ENCODE measurements at places on chromosomes 4 and X.
A peak's percentile ranks its signal among the peaks of the same experiment; 100 is the strongest.

DNA sequence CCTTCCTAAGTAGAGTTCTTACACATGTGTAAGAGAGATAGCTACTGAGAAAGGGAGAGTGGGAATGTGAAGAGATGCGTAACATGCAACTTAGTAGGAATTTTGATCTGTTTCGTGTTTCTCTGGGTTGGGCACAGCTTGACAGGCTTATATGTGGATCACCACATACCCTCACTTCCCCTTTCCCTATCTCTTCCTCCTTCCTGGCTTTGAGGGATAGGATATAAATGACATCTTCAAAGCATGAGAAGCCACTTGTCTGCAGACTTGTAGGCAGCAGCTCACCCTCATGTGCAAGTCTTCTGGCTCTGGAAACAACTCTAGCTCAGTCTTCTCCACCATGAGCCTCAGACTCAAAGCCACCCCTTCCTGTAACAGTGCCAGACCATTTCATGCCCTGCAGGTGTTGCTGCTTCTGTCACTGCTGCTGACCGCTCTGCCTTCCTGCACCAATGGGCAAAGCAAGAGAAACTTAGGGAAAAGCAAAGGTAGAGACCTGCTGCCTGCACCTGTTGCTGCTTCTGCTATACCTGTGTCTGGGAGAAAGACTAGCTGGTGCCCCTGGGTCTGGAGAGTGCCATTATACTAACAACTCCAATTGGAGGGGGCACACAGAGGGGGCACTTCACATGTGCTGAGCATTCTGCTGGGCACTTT, 5.4 kb upstream of the PF4V1 start:
- no peak for DNase-seq

DNA sequence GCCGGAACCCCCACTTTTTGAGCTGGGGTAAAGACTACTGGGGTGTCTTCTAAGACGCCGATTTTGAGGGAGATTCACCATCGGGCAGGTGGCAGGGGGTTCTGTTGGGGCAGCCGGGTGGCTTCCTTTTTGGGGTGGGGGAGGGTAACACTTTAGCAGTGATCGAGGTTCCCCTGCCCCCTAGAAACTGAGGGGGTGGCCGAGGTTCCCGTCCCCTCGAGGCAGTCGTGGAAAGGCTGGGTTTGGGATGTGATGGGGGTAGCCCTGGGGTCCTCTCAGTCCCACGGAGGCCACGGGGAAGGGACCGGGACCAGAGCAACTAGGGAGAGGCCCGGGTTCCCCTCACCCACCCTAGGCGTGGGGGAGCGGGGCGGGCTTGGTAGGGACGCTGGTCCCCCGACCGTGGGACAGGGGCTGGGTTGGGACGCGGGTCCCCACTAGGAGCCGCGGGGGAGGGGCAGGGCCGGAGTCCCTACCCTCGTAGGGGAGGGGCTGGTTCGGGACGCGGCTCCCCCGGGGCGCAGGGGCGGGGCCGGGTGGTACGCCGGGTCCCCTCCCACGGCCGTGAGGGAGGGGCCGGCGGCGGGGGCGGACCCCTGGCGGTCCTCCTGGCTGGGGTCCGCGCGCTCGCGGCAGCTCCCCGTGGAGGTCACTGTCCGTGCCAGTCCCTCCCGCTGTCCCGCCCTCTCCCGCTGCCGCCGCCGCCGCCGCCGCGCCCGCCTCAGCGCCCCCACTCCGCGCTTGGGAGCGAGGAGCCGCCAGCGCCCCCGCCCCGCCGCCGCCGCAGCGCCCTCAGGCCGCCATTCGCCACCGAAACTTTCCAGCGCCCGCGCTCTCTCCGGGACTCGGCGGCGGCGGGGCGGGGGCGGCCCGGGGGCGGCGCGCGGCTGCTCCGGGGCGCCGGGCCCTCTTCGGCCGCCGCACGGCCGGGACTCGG, at the start of gene TBL1X:
Gene TBL1X (plus strand): TSS at position 624 of the 937 bp plus-strand sequence. CDS start 188,529 bp downstream, outside the sequence.
- DNase-seq = peak; percentile 18

DNA sequence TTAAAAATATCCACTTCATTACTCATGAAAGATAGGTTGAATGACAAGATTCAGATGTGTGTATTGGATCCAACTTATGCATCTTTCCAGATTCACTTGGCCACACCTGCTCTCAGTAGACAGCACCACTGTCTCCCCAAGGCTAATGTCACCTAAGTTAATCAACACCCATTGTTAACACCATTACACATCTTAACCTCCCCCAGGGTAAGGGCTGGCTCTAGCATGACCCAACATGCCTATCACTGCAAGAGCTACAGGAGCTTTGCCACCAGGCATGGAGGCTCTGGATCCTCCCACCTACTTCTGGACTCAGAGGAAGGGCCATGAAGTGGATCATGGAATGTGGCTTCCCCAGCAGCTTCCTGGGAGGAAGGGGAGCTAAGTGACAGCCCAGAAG, 32.8 kb upstream of the LSM6 start:
- DNase-seq = no peak

GRCh38 chr4:175469514-175469913, 342.6 kb downstream of the GPM6A start:
- no peak for DNase-seq

GRCh38 chr4:188423039-188423438, 283.8 kb downstream of the TRIML1 start:
- DNase-seq = no peak

DNA sequence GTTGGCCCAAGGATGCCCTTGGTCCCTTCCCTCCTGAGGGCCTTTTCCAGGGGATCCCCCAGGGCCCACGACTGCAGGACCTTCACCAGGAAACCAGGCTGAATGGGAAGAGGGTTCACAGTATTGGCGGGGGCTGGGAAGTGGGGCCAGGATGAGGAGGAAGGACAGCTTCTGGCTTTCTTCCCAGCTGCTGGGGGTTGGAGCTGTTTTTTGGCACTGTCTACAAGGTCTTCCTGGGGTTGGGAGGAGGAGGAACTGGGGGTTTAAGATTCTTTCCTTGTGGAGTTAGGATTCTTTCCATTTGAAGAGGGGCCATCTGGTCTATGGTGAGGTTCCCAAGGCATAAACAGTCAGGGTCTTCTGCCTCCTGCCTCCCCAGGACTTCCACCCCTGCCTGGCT, 64.8 kb downstream of the KIF4A start:
- DNase-seq = no peak

DNA sequence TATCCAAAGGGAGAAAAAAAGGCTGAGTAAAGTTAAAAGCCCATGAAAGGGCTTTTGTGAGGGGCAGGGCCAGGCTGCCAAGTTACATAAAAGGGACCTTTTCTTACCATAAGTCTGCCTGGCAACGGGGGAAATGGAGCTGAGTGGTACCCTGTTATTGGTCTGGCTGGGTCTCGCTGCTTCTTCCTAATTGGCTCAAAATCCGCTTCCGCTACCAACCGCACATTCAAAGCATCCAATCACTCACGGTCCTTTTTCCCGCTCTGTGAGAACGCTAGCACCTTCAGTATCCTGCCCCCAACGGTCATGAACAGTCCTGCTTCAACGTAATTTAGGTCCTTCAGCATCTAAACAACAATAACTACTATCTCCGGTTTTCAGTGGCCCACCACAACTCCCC, 611 bp downstream of the TEX11 start:
- DNase-seq = no peak

DNA sequence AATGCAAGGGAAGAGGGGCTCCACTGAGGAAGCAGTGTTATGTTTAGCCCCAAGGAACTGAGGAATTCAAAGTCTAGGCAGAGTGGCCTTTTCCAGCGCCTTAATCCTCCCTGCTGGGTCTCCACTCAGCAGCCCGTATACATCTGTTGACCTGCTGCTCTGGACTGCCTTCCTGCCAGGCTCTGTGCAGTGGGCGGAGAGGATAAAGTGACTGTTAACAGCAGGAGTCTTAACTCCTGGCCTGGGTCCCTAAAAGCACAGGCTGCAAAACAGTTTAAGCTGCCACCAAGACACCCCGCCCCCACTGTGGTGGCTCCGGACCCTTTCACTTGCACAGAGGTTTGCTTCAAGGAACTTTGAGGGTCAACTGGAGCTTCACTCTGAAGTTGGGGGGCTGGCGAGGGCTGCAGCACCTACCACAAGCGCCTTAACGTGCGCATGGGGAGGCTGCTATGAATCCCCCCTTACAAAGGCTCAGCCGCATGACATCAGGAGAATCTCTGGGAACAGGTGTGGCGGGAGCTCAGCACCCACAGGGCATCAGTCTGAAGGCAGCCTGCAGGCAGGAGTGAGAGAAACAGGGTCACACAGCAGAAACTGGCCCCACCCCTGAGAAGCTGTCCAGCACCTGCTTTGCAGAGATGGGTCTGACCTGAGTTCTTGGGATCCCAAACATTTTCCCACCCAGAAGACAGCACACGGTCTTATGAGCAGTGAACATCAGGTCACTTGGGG, 358.2 kb upstream of the GATB start:
- no peak for DNase-seq

DNA sequence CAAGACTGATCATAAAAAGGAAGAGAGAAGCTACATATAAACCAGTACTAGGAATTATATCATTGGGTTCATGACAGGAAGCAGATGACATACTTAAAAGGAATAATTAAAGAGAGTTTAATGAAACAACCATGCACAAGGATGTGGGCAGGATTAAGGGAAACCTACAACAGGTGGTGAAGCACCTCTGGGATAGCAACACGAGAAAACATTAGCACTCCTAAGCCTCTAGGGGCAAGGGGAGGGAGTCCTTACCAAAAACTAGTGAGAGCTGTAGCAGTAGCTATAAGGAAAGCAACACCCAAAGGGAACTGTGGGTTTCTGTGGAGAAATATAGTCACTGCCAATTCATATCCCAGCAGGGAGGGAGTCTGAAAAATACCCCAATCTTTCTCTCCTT, 7.2 kb upstream of the THOC2 start:
- DNase-seq = no peak

GRCh38 chrX:154294791-154295574, at the start of gene TEX28:
TSS of gene TEX28 (minus strand) at chrX:154295124. CDS start at chrX:154292117, 3,007 bp downstream.
- no peak for DNase-seq

DNA sequence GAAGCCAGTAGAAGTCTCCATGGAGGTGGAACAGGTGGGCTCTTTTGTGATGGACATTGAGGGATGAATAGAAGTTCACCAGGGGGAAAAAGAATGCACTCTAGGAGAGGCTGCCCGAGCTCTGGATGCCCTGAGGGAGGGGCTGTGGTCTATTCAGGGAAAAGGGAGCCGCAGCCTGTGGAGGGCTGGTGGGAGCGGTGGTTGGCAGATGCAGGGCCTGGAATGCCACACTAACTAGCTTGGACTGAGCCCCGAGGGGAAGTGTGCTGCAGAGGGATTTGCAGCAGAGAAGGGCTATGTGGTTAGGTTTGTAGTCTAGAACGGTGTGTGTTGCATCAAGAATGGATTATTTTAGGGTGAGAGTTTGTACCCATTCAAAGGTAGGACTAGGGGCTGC, 29.5 kb upstream of the PSAPL1 start:
- DNase-seq = no peak

DNA sequence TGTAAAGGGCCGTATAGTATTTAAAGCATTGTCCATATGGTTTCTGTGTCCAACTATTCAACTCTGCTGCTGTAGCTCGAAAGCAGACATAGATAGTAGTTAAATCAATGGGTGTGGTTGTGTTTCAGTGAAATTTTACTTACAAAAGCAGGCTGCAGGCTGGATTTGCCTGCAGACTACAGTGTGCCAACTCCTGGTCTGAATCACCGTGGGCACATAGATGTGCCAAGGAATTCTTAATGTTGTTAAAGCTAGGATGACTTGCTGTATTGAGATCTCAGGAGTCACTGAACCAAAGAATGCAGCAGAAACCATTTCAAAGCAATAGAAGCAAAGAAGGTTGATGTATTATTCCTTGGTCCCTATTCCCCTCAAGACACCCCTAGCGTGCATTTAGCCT, 379.0 kb downstream of the STIM2 start:
- no peak for DNase-seq

DNA sequence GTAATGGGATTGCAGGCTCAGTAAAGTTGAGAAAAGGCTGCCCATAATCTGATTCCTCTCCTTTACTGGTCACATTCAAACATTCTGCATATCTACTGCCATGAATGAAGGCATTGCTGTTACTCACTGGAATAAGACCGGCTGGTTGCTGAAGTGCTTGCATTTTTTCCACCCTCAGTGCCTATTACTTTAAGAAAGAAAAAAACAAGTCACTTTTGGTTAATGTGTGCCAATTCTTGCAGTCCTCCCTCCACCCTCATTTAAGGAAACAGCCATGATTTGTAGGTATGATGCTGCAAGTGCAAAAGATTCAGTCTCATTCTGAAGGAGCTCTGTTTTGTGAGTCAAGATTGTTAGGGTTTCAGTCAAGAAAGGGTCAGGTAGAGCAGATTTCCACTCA, 94.9 kb downstream of the EMCN start:
- DNase-seq = no peak

DNA sequence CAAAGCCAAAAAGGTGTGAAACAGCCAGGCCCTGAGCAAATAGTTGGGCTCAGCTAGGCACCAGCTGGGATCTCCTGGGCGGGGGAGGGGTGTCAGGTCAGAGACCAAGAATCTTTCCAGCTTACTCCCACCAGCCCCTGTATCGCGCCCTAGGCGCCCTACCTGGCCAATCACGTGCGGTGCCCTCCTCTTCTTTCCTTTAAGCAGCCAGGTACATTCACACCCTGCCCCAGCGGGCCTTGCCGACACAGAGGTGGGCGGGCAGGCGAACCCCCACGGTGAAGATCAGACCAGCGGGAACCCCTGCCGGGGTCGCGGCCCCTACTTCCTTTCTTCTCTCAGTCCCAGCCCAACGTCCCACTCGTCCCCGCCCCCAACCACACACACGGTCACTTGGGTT, 9.1 kb downstream of the ARHGAP36 start:
- no peak for DNase-seq

- no peak for DNase-seq
Measured at GRCh38 chrX:109658391-109658790, 33.4 kb upstream of the KCNE5 start.

GRCh38 chr4:183436417-183436816, 8.0 kb upstream of the CDKN2AIP start:
- no peak for DNase-seq

GRCh38 chrX:153903238-153903980, 1.1 kb upstream of the AVPR2 start:
- no peak for DNase-seq

DNA sequence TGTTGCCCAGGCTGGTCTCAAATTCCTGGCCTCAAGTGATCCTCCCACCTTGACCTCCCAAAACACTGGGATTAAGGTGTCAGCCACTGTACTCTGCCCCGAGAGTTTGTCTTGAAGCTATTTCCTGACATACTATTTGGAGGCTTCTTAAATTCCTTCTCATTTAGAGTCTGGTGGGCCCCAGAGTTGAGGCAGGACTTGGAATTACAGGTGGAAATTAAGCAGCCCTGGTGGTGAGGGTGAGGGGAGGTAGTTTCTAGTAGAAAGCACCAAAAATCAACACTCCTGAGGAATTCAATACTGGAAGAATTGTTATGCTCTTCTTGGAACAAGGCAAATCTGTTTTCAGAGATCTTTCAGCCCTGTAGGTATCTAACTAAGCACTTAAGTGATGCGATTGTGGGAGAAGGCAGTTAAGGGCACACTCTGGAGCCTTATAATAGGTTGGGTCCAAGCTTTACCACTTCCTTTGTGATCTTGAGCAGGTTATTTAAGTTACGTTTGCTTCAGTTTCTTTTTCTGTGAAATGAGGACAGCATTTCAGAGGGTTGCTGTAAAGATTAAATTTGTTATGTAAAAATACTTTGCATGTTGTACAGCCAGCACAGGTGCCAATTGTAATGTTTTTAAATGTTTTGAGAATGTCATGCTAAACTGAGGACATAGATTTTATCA, 200.7 kb downstream of the SOWAHB start:
- DNase-seq = no peak
